ENCODE measurements at places on chromosomes 1 and 21.

DNA sequence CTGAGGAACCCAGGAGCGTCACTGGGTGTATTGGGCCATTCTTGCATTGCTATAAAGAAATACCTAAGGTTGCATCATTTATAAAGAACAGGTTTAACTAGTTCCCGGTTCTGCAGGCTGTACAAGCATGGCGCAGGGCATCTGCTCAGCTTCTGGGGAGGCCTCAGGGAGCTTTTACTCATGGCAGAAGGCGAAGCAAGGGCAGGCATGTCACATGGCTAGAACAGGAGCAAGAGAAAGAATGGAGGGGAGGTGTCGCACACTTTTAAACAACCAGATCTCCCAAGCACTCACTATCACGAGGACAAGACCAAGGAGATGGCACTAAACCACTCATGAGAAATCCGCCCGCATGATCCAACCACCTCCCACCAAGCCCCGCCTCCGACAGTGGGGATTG, 65.2 kb downstream of the PSMG1 start:
- no peaks in the 10 kb centered on the region for H3K36me3 ChIP-seq
- H3K4me1 ChIP-seq = peaks cover 6% of the 10 kb centered on the region
- no peak overlapping the region for H3K4me3 ChIP-seq
- peaks cover 3% of the 10 kb centered on the region for H3K27me3 ChIP-seq
- DNase-seq = no peak
- H3K27ac ChIP-seq = no peak overlapping the region

GRCh38 chr21:36664662-36664990, 34.3 kb upstream of the SIM2 start:
- no peak overlapping the region for H3K27ac ChIP-seq
- no peaks in the 10 kb centered on the region for H3K36me3 ChIP-seq
- no peak overlapping the region for H3K4me3 ChIP-seq

DNA sequence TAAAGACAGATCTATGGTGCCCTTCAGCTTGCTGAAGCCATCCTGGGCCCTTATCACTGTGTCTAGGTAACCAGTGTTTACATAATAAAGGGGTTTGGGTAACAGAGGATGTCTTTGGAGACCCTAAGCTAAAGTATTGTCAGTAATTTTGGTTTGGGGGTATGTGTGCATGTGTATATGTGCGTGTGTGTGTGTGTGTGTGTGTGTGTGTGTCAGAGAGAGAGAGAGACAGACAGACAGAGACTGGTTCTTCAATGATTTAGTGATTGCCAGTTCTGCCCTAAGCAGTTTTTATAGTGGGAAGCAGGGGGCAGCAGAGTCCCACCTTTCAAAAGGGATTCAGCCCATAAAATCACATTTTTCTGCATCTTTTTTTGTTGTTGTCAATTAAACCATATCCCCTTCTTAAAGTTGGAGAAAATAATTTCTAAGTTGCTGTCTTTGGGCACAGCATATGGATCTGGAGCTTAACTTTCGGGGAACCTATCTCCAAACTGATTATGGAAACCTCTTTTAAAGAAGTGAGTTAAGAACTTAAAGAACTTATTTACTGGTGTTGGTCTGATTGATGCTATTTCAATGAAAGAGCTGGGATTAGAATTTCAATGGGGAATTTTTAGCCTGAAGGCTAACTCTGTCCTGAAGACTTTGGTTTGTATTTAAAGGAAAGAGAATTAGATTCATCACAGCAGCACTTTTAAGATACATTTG, 51.1 kb downstream of the ZNF326 start:
- peak; percentile 61 for DNase-seq
- H3K4me1 ChIP-seq = no peaks in the 10 kb centered on the region
- H3K27ac ChIP-seq = no peak overlapping the region
- peaks cover 14% of the 10 kb centered on the region for H3K27me3 ChIP-seq
- no peak overlapping the region for H3K4me3 ChIP-seq

GRCh38 chr1:218705911-218706893, 361.1 kb downstream of the TGFB2 start:
- DNase-seq = no peak
- no peaks in the 10 kb centered on the region for H3K4me1 ChIP-seq
- no peaks in the 10 kb centered on the region for H3K36me3 ChIP-seq
- no peaks in the 10 kb centered on the region for H3K27me3 ChIP-seq
- no peak overlapping the region for H3K27ac ChIP-seq
- H3K4me3 ChIP-seq = no peak overlapping the region

DNA sequence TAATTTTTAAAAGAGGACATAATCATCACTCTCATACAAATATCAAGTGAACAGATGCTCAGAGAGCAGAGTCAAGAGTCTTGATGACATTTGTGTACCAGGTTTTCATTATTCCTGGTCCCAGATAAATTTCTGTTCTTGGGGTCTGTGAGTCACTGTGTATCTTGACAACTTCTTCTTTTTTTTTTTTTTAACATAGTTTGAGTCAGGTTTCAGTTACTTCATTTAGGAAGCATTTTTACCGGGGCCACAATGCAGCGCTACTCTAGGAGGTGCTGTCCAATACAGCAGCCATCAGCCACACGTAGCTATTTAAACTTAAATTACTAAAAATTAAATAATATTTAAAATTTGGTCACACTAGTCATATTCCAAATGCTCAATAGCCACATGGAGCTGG, 188.1 kb upstream of the SAMSN1 start:
- no peak for DNase-seq
- peaks cover 1% of the 10 kb centered on the region for H3K36me3 ChIP-seq
- H3K27ac ChIP-seq = no peak overlapping the region
- peaks cover 32% of the 10 kb centered on the region for H3K4me1 ChIP-seq
- no peaks in the 10 kb centered on the region for H3K27me3 ChIP-seq

DNA sequence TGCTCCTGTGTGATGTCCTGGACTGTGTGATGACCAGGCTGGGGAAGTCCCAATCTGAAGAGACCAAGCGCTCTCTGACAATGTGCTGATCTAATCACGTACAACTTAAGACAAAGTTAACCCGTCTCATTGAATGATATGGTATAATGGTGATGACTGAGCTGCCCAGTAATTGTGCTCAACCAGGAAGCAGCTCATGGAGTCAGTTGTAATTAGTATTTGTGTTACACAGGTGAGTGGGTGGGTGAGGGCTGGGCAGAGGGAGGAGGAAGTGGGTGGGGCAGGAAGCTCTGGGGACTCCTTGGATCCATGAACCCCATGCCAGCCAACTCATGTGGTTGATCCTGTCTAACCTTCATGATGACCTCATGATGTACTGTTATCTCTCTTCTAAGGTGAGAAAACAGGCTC, 8.7 kb upstream of the ECE1 start:
- no peak for DNase-seq
- H3K36me3 ChIP-seq = peaks cover 16% of the 10 kb centered on the region
- H3K4me1 ChIP-seq = peaks cover 64% of the 10 kb centered on the region
- no peaks in the 10 kb centered on the region for H3K27me3 ChIP-seq
- peak overlapping the region; percentile 88 for H3K27ac ChIP-seq

DNA sequence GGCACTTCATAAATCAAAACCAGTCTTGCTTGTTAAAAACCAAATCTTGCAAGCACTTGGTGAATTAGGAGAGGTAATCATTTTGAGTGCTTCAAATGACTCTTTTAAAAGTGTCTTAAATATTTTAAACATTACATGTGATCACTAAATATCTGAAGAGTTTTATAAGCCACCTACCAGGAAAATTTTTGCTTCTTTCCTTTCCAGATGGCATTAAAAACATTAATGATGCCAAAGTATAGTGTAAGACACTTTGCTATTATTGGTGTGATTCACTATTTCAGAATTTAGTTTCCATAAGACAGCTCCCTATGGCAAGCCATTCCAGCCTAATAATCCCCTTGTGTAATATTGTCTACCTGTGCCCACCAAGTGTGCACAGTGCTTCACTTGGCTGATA, 548.8 kb upstream of the ADAMTS5 start:
- no peak overlapping the region for H3K4me3 ChIP-seq
- H3K36me3 ChIP-seq = no peaks in the 10 kb centered on the region
- no peak overlapping the region for H3K27ac ChIP-seq
- no peaks in the 10 kb centered on the region for H3K4me1 ChIP-seq

GRCh38 chr1:211752317-211752716, 76.9 kb upstream of the NEK2 start:
- no peaks in the 10 kb centered on the region for H3K4me1 ChIP-seq
- peaks cover 14% of the 10 kb centered on the region for H3K36me3 ChIP-seq
- no peak for DNase-seq
- no peaks in the 10 kb centered on the region for H3K27me3 ChIP-seq
- no peak overlapping the region for H3K27ac ChIP-seq
- H3K4me3 ChIP-seq = no peak overlapping the region

- H3K4me1 ChIP-seq = peaks cover 2% of the 10 kb centered on the region
- no peak for DNase-seq
- no peaks in the 10 kb centered on the region for H3K27me3 ChIP-seq
Observed at GRCh38 chr1:21823206-21823979, 11.3 kb downstream of the LDLRAD2 start.

GRCh38 chr1:178060789-178061556, 32.9 kb upstream of the RASAL2 start:
- H3K4me3 ChIP-seq = no peak overlapping the region
- no peaks in the 10 kb centered on the region for H3K4me1 ChIP-seq
- H3K27me3 ChIP-seq = no peaks in the 10 kb centered on the region
- no peak for DNase-seq
- no peaks in the 10 kb centered on the region for H3K36me3 ChIP-seq

DNA sequence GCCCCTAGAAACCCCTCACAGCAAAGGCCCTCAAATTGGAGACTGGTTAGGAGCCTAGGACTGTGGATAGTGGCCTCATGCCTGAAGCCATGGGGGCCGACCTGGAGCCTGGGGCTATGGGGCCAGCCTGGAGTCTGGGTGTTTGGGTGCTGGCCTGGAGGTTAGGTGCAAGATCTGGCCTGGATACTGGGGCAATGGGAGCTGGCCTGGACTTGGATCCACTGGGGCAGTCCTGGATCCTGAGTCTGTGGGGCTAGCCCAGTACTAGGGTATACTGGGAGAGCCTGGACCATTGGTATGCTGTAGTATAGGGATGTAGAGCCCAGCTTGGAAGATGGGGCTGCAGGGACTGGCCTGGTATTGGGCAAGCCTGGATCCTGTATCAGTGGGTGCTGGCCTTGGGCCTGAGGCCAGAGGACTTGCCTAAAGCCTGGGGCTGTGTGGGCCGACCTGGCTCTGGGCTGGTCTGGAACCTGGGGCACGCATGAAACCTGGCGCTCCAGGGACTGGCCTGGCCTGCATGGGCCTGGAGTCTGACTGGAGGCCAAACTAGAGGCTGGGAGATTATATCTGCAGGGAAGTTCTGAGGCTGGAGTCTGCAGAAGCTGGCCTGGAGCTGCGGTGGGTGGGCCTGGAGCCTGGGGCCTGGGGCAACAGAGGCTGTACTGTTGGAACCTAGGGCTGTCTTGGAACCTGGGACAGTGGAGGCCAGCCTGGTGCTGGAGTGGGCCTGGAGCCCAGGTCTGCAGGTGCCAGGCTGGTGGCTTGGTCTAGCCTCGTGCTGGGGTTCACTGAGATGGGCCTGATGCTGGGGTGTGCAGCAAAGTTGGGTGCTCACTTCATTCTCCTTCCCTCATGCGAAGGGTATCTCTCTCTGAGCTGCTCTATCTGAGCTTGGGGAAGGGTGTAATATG, 12.6 kb upstream of the DENND1B start:
- no peaks in the 10 kb centered on the region for H3K36me3 ChIP-seq
- H3K27me3 ChIP-seq = peaks cover 3% of the 10 kb centered on the region
- DNase-seq = no peak
- no peak overlapping the region for H3K27ac ChIP-seq
- H3K4me3 ChIP-seq = no peak overlapping the region
- H3K4me1 ChIP-seq = no peaks in the 10 kb centered on the region

Data from activated CD4-positive, alpha-beta T cell treated with anti-CD3 and anti-CD28 coated beads, Interleukin-2, amount 10 ng/mL, durations not matched to agents 24 days and 14 days (primary cell).